Left forelimb (tissue), 1 donor: ENCODE measurements at places on chromosomes 7 and 10.

DNA sequence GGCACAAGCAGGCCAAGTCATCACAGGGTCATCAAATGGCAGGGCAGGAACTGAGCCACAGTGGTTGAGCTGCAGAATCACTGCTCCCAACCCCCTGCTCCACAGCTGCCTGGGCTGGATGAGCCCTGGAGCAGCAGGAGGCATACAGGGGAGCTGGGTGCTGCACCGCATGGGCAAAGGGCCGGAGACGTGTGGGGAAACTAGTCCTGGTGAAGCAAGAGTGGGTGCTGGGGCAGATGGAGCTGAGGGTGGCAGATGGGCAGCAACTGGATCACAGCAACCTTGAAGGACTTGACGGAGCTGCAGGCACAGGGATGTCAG, 16.0 kb upstream of the VOPP1 start:
- no peak for DNase-seq

GRCh38 chr10:30436191-30436611, 2.2 kb downstream of the MAP3K8 start:
- no peak for DNase-seq

DNA sequence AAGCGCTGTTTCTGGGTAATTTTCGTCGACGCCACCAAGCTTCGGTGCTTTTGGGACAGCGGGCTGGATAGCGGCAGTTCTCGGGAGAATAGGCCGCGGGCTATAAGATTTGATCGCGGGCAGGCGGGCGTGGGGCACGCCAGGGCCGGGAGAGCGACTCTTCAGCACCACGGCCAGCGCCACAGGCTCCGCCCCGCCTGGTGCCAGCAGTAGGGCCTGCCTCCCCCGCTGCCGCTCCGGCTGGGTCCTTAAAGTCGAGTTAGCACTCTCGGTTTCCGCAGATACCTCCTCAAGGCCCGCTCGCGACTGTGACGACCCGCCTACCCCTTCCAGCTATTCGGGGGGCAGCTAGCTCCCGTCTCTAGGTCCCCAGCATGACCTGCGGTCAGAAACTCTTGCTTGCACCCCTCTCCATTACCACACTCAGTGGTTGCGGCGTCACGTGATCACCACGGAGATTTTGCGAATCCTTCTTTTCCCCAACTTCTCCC, 9.4 kb downstream of the NXPH1 start:
- DNase-seq = peak; percentile 87

DNA sequence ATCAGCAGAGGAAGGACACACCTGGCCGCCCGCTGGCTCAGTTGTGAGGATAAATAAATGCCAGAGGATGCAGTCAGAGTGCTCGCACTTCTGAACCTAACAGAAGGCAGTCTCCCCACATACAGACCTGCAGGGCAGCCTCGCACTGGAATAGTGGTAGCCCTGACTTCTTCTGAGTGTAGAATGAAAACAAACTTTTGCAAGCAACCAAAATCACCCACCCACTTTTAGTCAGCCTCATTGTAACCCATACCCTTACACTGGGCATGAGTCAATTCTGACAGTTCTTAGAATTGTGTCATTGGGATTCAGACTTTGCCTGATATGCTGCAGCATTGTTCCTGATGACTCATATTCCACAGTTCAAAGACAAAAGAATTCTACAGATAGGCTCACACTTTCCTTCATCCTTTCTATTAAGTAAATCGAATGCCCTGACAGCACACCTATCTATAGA, 167.0 kb upstream of the CDK1 start:
- DNase-seq = no peak

GRCh38 chr7:2069472-2069860, 163.3 kb downstream of the MAD1L1 start:
- no peak for DNase-seq

- DNase-seq = no peak
Observed at GRCh38 chr7:12229046-12229445, 18.0 kb downstream of the TMEM106B start.

DNA sequence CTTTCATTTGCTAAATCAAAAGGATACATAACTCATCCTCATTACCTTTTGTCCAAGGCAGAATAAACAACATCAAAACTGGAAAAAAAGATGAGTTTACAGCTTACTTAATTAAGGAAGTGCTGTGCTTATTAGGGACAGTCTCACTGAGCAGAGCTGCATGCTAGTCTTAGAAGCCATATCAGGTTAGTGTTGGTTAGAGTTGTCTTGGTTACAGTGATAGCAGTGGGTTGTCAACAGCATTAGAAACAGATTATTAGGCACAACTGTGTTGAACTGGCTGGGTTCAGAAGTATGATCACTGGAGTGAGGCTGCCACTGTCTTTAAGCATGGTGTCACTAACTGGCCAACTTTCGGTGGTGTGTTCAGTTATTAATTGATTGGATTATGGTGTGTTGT, 503.9 kb upstream of the IGFBP3 start:
- DNase-seq = no peak

GRCh38 chr7:94307399-94308048, 87.2 kb upstream of the COL1A2 start:
- DNase-seq = no peak

GRCh38 chr7:45460379-45460778, 113.8 kb upstream of the ADCY1 start:
- no peak for DNase-seq

DNA sequence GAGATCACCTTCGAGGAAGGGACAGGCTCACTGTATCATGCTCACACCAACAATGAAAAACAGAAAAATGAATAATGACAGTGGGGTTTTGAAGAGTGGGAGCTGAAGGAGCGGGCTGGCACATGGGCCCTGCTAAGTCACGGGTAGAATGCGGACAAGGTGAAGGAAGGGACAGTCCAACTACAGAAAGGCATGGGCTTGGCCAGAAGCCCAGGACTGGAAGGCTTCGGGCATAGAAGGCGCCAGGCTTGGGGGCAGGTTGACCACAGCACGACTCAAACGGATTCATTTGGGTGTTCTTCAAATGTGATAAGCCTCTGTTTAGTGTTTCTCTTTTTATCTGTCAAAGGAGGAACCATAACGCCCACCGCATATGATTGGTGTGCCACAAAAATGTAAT, 509.5 kb downstream of the CCSER2 start:
- no peak for DNase-seq

DNA sequence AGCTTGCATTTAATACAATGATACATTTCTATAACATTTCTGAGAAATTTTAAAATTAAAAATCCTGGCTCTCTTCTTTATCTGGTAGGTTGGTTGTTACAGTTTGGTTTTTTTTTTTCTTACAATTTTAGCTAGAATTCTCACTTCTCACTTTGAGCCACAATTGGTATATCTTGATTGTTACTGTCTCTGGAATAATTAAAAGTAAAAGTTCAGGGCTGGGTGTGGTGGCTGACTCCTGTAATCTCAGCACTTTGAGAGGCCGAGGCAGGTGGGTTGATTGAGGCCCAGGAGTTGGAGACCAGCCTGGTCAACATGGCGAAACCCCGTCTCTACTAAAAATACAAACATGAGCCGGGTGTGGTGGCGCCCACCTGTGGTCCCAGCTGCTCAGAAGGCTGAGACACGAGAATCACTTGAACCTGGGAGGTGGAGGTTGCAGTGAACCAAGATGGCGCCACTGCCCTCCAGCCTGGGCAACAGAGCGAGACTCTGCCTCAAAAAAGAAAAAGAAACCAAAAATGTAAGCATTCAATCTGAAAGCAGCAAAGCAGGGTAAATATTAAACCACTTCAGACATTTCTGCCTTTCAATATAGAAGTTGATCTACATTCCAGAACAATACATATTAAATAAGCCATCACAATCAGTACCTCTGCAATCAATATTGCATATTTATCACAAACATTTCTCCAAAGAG, 88.6 kb upstream of the PFKP start:
- DNase-seq = no peak

DNA sequence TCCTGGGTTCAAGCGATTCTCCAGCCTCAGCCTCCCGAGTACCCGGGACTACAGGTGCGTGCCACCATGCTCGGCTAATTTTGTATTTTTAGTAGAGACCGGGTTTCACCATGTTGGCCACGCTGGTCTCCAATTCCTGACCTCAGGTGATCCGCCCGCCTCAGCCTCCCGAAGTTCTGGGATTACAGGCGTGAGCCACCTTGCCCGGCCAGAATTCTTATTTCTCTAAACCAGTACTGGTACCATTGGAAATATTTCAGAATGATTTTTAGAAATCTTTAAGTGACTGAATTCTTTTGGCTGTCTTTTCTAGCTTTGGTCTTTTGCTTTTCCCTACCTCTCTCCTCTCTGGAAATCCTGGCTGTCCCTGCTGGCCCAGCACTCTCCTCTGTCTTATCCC, 2.8 kb downstream of the GNAI1 start:
- no peak for DNase-seq
